ENCODE measurements at places on chromosomes 3 and 15.
A peak's percentile ranks its signal among the peaks of the same experiment; 100 is the strongest.

GRCh38 chr15:96053031-96053780 lies 277.3 kb upstream of the NR2F2 start:
- DNase-seq = peak; percentile 75

- DNase-seq = no peak
Observed at GRCh38 chr3:112875561-112875960, 28.9 kb upstream of the CD200R1L start.

DNA sequence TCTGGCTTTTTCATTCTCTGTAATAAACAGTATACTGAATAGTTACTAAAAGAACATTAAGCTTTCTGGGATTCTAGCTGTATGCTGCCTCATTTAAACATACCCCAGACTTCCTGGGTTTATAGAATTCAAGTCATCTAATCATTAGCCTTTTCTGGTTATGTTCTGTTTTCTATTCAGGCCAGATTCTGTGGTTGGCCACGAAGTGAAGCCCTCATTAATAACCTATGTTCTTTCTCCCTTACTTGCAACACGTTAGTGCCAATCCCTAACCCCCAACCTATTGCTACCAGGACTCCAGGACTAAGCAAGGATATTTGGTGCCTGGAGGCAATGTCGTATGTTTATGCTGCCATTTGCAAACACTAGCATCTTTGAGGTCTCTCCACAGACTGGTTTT lies 28.6 kb upstream of the MTMR10 start:
- no peak for DNase-seq

GRCh38 chr15:35540021-35540420 lies 5.9 kb downstream of the DPH6 start:
- no peak for DNase-seq

- no peak for DNase-seq
Observed at GRCh38 chr3:52055537-52056351, 627 bp downstream of the DUSP7 start.

GRCh38 chr15:51680321-51680720 lies 982 bp upstream of the SCG3 start:
- no peak for DNase-seq

DNA sequence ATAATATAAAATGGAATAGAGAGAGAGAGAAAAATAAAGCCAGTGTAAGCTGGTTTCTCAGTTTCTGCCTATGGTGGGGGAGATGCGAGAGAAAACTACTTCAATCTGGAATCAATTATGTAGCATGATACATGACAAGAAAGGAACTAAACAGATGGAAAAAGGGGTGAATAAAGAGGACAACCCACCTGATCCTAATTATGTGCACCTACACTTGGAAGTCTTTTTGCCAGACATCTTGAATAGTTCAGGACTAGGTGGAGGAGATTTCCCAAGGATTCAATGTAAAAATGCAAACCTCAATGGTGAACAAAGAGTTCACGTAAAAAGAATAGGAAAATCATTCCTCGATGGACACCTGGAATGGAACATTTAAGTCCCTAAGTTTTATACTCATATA lies 524.4 kb upstream of the RGMA start:
- DNase-seq = no peak

DNA sequence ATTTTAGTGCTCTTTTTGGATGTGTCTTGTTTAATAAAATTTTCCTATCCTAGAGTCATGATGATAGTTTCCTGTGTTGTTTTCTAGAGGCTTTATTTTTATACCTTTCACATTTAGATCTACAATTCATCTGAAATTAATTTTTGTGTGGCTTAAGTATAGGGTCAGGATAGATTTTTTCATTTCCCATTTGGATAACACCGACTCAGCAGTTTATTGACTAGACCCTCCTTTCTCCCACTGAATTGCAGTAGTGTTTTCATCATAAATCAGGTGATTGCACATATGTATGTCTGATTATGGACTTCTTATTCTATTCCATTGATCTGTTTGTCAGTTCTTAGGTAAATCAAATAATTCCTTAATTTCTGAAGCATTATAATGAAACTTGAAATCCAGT lies 10.4 kb downstream of the PRR23A start:
- no peak for DNase-seq

Measured in NCI-H2029 (cell line).